ENCODE measurements at places on chromosomes 1 and 21. TPM values are rescaled to one million over a fixed set of nuclear protein-coding genes. Genes with fewer than 3 reads are reported as not detected.

C1orf105 gene
- 24.4 TPM for total RNA-seq

CDC42SE1 gene
- total RNA-seq: 39.4 TPM

EXO1 gene
- 3.2 TPM for total RNA-seq

CD48 gene
- total RNA-seq: 3.3 TPM

TDRD10 gene
- 3.7 TPM for total RNA-seq

Data from tongue (tissue), 3 donors.